ENCODE measurements at places on chromosomes 7 and 10.

DNA sequence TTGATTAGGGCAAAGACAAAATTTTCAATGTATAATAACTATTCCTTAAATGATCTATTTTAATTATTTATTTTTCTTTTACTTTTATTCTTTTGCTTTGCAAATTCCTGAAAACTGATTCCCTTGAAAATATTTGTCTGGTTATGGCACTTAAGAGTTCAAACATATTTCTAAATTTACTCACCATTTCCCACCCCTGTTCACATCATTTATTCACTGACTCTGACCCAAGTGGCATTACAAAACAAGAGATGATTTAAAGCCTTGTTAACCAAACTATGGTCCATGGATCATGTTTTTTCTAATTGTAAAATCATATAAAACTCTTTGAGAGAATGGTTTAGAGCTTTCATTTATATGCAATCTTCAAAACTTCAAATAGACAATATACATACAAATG lies 1256.1 kb upstream of the LRRN3 start:
- H3K36me3 ChIP-seq: no peaks in the 10 kb centered on the region
- no peak for DNase-seq
- no peaks in the 10 kb centered on the region for H3K27me3 ChIP-seq
- H3K4me3 ChIP-seq: no peak overlapping the region
- no peaks in the 10 kb centered on the region for H3K4me1 ChIP-seq

DNA sequence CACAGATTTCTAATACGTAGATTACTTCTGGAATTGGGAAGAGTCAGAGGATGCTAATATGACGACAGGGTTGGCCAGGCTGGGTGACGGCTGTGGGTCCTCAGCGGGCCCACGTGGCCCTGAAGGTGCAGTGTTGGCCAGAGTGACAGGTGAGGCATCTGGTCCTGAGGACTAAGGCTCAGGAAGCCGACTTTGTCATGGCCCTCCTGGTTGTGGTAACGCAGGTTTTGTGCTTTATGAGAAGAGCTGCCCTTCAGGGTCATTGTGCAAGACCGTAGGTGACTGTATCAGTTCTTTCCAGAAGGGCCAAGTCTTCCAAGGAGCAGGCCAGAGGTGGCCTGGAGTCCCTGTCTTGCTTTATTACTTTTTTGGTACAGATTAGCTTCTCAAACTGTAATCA lies 2.5 kb downstream of the EIF3B start:
- H3K36me3 ChIP-seq: peaks cover 9% of the 10 kb centered on the region
- H3K27ac ChIP-seq: no peak overlapping the region
- no peaks in the 10 kb centered on the region for H3K4me1 ChIP-seq
- no peak overlapping the region for H3K4me3 ChIP-seq
- H3K27me3 ChIP-seq: no peaks in the 10 kb centered on the region

- no peak overlapping the region for H3K27ac ChIP-seq
- H3K36me3 ChIP-seq: no peaks in the 10 kb centered on the region
- DNase-seq: no peak
- H3K4me1 ChIP-seq: no peaks in the 10 kb centered on the region
Observed at GRCh38 chr10:90032519-90032918, 331.1 kb downstream of the KIF20B start.

DNA sequence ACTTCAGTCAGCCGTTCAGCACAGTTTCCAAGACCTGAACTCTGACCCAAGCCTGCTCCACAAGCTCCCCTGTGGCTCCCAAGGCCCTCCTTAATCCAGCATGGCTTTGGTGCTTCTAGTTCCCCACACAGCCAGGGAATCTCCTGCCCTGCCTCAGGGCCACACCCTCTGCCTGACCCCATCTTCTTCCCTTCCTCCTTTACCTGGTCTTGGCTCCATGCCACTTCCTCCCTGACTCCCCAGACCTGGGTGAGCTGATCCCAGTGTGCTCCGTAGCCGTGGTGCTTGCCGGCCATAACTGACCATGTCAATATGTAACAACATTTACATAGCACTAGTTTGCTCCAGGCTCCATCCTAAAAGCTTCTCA lies 20.0 kb downstream of the TMEM273 start:
- H3K36me3 ChIP-seq: no peaks in the 10 kb centered on the region
- no peak overlapping the region for H3K4me3 ChIP-seq
- H3K4me1 ChIP-seq: peaks cover 4% of the 10 kb centered on the region
- H3K27me3 ChIP-seq: no peaks in the 10 kb centered on the region

DNA sequence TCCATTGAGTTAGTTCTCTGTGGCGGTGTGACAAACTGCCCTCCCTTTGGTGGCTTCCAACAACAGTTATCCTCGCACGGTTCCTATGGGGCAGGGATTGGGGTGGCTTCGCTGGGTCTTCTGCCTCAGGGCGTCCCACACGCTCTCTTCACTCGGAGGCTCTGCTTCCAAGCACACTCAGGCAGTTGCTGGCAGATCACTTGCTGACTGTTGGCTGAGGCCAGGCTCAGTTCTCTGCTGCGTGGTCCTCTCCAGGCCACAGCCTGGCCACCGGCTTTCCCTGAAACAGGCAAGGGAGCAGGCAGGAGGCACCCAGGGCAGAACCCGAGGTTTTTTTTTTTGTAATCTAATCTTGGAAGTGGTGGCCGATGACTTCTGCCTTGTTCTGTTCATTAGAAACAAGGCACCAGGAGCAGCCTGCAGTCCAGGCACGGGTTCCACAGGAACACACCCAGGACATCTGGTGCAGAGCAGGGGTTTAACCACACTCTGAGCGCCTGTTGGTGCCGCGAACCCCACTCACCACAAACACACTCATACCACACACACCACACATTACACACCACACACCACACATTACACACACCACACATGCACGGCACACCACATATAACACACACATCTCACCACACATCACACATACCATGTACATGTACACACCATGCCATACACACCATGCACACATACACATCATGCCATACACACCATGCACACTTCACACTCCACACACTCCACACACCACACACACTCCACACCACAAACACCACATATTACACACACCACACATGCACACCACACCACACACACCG lies 112.2 kb downstream of the PTPN20 start:
- H3K4me3 ChIP-seq: no peak overlapping the region
- H3K27ac ChIP-seq: no peak overlapping the region
- H3K36me3 ChIP-seq: no peaks in the 10 kb centered on the region
- no peak for DNase-seq
- H3K4me1 ChIP-seq: no peaks in the 10 kb centered on the region

- peak overlapping the region; percentile 97 for H3K4me3 ChIP-seq
- peaks cover 3% of the 10 kb centered on the region for H3K4me1 ChIP-seq
- peaks cover 11% of the 10 kb centered on the region for H3K36me3 ChIP-seq
- peak; percentile 21 for DNase-seq
- H3K27ac ChIP-seq: peak overlapping the region; percentile 67
Observed at GRCh38 chr7:99559175-99559915, 903 bp downstream of the ZNF655 start.

DNA sequence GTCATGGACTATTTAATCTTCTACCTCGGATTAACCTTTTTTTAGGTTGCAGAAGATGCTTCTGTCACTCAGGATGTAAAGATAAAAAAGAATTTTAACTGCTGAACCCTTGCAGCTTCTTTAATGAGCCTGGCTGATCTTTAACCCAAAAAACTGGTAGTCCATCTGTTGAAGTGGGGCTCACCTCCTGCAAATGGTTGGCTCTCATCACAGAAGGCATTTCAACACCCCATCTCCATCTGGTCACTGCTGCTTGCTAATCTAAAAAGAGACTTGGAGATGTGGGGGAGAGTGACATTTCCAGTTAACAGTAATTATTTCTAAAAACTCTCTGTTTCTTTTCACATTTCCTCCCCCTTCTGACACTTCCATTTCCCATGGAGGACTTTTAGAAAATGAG lies 208.6 kb downstream of the LHFPL3 start:
- no peak overlapping the region for H3K4me3 ChIP-seq
- no peak overlapping the region for H3K27ac ChIP-seq
- H3K4me1 ChIP-seq: no peaks in the 10 kb centered on the region

- no peaks in the 10 kb centered on the region for H3K36me3 ChIP-seq
- H3K27ac ChIP-seq: no peak overlapping the region
- peaks cover 2% of the 10 kb centered on the region for H3K4me1 ChIP-seq
Observed at GRCh38 chr7:128358233-128358632, 3.3 kb downstream of the PRRT4 start.

- no peaks in the 10 kb centered on the region for H3K4me1 ChIP-seq
- no peak overlapping the region for H3K27ac ChIP-seq
- H3K36me3 ChIP-seq: no peaks in the 10 kb centered on the region
- H3K27me3 ChIP-seq: no peaks in the 10 kb centered on the region
- H3K4me3 ChIP-seq: no peak overlapping the region
- DNase-seq: no peak
Observed at GRCh38 chr10:22766693-22767092, 52.3 kb upstream of the PIP4K2A start.

All from mesendoderm (in vitro differentiated cells).